Fibroblast of skin of left biceps (primary cell): ENCODE measurements at places on chromosomes 11 and 22.

DNA sequence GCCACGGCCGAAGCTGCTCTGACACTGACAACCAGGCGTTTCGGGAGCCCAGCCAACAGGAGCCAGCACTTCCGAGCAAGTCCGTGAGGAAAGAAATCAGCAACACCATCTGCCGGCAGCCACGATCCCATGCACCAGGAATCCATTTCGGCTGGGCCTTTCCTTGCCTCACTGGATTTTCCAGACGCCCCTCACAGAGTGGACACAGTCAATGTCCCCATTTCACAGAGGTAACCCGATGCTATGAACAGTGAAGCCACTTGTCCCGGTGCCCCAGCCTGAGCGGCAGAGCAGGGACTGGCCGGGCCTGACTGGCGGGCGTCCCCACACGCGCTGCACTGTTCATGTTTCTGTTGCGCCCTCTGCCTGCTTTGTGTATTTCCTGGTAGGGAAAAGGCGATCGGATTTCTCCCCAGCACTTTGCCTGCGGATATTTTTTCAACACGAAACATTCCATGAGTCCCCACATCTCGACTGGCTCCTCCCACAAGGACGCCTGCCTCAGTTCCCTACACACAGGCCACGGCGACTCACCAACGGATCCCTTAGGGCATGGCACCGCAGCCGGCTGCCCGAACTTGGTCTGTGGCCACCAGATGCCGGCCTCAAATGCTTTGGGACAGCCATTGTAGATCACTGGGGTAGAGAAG, 55.3 kb downstream of the TRMU start:
- DNase-seq = peak; percentile 21

- no peak for DNase-seq
Observed at GRCh38 chr22:37187891-37188761, at the start of gene C1QTNF6. Gene C1QTNF6 (minus strand): TSS chr22:37188247. CDS start chr22:37188213, 34 bp downstream.

GRCh38 chr11:63709336-63709884, 28.1 kb downstream of the RTN3 start:
- no peak for DNase-seq

DNA sequence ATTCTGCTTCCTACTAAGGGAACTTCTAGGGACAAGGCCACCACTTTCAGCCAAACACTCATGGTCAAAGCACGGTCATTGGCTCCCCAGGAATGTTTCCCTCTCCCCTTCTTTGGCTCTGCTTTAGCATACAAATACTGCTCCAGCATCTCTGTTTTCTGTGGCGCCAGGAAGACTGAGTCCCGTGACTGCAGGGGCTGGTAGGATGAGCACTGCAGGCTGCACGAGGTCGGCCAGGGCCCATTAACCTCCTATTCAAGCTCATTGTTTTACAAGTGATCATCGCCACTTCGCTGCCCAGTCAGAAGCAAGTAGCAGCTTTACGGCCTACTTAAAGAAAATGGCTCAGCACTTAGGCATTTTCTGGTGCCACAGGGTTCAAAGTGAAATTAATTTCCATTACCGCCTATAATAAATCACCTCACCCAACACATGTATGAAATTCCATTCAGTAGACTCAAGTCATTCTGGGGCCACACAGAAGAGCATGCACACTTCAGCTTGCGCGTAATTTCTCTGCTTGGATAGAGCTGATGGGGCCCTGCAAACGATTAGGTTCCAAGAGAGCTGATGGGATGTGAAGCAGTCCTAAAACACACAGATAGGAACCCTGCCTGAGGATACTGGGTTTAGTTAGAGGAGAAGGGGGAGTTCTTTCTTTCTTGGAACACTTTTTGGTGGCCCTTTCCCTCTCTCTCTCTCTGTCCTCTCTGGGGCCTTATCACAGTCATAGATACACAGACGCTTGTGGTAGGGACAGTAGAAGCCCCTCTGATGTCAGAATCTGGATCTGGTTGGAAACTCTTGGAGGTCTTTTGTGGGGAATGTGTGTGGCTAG, 173.7 kb downstream of the KIF18A start:
- DNase-seq = peak; percentile 98

DNA sequence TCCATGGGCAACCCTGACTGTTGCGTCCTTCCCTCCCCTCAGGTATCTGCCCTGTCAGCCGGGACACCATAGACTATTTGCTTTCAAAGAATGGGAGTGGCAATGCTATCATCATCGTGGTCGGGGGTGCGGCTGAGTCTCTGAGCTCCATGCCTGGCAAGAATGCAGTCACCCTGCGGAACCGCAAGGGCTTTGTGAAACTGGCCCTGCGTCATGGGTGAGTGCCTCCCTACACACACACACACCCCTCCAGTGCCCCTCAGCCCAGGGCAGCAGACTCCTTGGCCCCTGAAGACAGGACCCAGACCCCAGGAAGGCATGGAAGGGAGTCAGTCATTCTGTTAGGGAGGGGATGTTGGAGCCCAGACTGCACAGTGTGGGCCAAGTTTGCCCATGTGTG, 17.9 kb upstream of the UVRAG start:
- DNase-seq = no peak

DNA sequence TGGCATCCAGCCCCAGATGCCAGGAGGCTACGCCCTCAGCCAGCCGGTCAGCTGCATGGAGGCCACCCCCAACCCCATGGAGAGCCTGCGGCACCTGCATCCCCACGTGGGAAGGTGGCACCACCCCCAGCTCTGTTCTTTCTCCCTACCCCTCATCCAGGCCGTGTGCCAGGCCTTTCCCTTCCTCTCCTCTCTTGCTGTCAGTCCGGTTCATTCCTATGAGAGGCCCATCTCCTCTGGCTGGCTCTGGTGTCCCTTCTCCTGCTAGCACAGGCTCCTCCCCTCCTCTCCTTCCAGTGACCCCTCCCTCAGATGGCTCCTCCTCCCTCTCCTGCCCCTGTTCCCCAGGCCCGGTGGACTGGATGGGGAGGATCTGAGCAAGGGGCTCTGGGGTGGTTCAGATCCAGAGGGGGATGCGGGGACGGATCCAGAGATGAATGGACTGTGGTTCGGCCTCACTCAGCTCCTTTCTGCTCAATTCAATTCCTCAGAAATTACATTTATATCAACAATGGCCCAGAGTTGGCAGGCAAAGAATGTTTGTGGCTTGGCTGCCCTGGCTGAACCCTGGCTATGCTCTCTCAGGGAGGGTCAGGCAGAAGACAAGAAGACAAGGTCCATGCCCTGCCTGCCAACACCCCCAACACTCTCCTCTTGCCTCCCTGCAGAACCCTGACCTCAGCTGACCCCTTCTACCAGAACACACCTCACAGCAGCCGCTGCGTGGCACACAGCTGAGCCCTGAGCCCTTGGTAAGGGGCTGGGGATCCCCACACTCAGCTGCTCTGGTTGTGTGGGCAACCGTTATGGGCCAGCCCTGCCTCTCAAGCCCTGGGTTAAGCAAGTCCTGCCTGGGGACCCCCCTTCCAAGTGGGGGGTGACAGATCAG, 18.5 kb upstream of the LRRC10B start:
- no peak for DNase-seq

- no peak for DNase-seq
Observed at GRCh38 chr22:18999416-18999815, 63.3 kb upstream of the PRODH start.

- no peak for DNase-seq
Observed at GRCh38 chr11:34408580-34409172, 30.1 kb upstream of the CAT start.

DNA sequence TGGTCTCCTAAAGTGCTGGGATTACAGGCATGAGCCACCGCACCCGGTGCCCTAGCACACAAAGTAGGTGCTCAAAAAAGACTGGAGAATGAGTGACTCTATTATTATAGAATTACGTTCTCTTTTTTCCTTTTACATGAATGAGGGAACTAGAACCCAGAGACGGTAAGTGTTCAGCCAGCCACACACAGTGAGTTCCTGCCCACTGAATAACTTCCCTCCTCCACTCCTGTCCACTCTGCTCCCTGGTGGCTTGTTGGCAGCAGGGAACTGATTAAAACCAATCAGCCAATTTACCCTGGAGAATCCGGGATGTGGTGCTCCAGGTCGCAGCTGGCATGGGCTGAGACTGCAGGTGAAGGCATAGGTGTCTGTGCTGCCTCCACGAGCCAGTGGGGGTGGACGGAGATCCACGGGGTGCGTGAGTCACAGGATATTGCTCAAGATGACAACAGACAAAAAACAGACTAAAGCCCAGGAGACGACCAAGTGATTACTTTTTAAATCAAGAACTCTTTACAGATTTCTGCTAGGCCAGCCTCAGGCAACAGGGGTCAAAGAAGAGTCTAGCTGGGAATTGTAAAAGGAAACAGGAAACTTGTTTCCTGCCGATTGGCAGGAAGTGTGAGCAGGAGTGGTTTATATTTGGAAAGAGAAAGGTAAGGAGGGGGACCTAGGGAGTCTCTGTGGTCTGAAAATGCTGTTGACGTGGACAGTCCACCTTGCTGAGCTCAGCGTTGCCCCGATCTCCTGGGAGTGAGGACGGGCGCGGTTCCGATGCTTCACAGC, 95.2 kb upstream of the TP53I11 start:
- DNase-seq = no peak

DNA sequence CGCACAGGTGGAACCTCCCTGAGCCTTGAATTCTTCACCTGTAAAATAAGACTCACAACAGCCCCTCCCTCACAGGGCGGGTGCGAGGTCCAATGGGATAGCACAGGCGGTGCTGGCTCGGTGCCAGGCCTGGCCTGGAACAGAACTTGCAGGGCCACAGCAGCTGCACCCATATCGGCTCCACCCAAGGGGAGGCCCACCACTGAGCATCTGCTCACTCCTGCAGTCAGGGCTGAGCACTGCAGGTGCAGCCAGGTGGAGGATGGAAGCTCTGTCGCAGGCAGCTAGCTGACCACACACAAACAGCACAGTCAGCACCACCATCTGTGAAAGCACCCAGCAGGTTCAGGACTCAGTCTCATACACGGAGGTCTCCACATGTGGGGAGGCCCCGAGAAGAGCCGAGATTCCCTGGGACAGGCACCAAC, 19.6 kb downstream of the VPS37C start:
- DNase-seq = no peak

GRCh38 chr11:70826541-70827335, 425.6 kb downstream of the SHANK2 start:
- DNase-seq = no peak

- no peak for DNase-seq
Observed at GRCh38 chr22:47902646-47903180, 1140.3 kb downstream of the TBC1D22A start.

- DNase-seq = peak; percentile 45
Observed at GRCh38 chr11:113474362-113475159, 637 bp downstream of the DRD2 start.

DNA sequence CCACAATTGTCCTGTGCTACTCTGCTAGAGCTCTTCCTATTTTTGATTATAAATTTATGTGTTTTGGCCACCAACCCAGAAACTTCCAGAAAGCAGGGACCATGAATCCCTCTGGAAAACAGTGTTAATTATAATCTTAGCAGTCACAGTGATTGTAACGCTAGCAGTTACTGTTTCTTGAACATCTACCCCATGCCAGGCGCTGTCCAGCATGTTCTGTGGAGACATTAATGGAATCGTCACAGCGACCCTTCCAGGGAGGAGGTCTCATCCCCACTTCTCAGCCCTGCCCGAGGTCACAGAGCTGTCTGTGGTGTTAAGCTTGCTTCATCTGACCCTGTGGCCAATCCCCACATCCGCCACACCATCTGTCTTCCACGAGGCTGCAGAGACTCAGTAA, 13.9 kb upstream of the PNPLA5 start:
- no peak for DNase-seq

DNA sequence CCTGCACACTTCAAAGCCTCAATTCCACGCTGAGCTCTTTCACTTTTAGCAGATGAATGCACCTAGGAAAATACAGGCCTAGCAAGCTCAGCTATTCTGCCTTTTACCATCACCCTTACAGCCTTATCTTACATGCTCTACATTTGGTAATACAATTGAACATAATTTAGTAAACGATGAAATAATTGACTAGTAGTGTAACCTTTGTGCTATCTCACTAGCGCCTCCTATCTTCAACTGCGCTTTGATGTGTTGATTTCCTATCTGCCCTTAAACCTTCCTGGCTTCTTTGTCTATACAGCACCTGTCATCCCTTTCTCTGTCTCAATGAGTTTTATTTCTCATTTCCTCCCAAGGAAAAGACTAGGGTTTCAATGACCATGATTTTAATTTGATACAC, 149.7 kb downstream of the LRRC4C start:
- DNase-seq = no peak

DNA sequence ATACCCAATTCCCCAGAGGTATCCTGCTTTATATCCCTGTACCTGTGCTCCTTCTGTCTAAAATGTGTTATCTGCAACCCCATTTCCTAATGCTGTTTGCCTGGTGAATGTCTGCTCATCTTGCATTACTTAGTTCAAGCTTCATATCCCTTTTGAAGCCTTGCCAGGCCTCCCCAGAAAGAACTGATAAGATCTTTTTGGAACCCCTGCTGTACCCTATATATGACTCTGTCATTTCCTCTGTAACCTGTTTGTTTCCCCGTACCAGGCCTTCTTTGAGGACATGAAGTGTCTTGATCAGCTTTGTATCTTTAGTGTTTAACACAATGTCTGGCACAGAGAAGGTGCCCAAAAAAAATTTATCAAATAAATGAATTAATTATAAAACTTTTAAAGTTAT, 77.6 kb downstream of the LIF start:
- DNase-seq = no peak

- no peak for DNase-seq
Observed at GRCh38 chr11:43916621-43917020, 25.8 kb upstream of the C11orf96 start.

DNA sequence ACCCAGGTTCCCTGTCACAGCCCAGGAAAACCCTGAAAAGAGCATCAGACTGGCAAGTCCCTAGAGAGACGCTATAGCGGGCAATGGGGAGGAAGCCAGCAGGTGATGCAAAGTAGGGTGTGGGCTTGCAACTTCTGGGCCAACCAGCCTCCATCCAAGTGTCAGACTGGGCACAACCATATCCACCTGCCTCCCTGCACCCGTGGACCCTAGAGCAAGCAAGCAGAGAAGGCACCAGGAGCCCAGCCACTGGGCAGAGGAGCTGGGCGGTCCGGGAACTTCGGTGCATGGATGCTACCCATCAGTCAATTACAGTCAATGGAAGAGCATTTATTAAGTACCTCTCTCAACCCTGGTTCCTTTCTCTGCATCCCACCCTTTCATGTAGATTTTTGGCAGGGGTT, 2.8 kb downstream of the NECTIN1 start:
- no peak for DNase-seq

DNA sequence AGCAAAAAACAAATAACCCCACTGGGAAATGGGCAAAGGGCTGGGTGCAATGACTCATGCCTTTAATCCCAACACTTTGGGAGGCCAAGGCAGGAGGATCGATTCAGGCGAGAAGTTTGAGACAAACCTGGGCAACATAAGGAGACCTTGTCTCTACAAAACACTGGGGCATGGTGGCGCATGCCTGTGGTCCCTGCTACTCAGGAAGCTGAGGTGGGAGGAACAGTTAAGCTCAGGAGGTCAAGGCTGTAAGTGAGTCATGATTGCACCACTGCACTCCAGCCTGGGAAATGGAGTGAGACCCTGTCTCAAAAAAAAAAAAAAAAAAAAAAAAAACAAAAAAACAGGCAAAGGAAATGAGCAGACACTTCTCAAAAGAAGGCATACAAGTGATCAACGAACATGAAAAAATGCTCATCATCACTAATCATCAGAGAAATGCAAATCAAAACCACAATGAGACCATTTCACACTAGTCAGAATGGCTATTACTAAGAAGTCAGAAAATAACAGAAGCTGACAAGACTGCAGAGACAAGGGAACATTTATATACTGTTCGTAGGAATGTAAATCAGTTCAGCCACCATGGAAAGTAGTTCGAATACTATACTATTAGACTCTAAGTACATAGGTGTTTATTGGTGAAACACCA, 48.2 kb upstream of the SMCO4 start:
- no peak for DNase-seq
